ENCODE measurements at places on chromosomes 13 and 19. TPM values are rescaled to one million over a fixed set of nuclear protein-coding genes. Genes with fewer than 3 reads are reported as not detected.
A peak's percentile ranks its signal among the peaks of the same experiment; 100 is the strongest.

- DNase-seq: no peak
- H3K4me1 ChIP-seq: no peaks in the 10 kb centered on the region
- H3K4me3 ChIP-seq: no peak overlapping the region
- no peak overlapping the region for H3K27ac ChIP-seq
- H3K27me3 ChIP-seq: no peaks in the 10 kb centered on the region
Measured at GRCh38 chr13:31008400-31009115, 76.1 kb downstream of the TEX26 start.

GRCh38 chr13:45674908-45675307 is 27.2 kb upstream of the CBY2 start:
- no peaks in the 10 kb centered on the region for H3K36me3 ChIP-seq
- DNase-seq: no peak
- no peak overlapping the region for H3K27ac ChIP-seq
- H3K27me3 ChIP-seq: no peaks in the 10 kb centered on the region
- H3K4me3 ChIP-seq: no peak overlapping the region

DNA sequence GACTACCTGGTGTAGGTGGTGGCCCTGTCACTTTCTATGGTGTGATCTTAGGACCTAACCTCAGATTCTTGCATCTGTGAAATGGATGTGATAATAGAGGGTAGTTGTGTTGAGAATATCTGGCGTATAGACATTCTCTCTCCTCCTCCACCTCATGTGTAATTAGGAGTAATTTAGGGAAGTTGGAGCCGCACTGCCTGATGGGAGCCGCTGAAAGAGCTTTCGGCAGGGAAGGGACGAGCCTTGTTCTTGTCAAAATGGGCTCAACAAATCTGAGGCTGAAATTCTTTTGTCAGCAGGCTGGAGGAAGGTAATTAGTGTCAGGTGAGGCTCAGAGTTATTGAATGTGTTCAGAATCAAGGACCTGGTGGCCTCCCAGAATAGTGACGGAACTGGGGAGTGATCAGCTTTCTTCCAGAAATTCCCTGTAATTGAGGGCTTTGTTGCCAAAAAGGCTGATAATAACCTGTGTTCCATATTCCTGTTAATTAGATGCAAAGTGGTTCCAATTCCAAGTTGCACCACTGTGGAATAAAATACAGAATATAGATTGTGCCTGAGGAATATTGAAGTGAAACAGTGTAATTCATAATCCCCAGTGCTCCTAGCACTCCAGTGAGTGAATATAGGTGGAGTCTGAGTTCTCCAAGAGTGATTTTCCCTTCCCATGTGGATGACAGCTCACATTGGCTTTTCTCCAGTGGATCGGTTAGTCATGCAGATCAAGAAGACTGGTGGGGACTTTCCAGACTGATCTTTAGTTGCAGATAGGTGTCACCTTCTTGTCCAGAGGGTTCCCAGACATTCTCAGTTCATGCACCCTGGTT is 47.5 kb downstream of the SPATA13 start:
- no peak overlapping the region for H3K27ac ChIP-seq
- no peaks in the 10 kb centered on the region for H3K4me1 ChIP-seq
- no peak for DNase-seq

DNA sequence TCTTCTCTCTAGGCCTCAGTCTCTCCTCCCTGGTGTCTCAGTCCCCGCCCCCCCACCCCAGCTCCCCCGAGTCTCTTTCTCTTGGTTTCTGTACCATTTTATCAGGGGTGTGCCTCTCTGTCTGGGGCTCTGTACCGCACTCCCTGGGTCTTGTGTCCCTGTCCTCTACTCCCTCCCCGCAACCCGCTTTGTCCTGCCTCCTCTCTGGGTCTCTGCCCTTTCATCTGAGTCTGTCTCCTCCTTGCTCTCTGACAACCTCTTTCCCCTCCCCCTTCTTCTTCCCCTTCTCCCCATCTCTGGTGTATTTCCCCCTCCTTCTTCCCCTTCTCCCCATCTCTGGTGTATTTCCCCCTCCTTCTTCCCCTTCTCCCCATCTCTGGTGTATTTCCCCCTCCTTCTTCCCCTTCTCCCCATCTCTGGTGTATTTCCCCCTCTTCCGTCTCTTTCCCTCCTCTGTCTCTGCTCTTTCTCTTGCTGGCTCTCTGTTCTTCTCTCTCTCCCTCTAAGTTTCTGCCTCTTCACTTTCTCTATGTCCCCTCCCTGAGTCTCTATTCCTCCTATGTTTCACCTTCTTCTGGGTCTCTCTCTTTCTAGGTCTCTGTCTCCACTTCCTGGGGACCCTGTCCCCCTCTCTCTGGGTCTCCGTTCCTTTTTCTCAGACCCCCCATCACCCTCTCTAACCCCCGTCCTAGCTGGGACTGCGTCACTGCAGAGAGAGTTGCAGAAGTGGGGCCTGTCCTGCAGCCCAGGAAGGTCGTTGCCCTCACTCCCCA is 2.2 kb upstream of the KCNC3 start:
- H3K27ac ChIP-seq: no peak overlapping the region
- H3K27me3 ChIP-seq: peaks cover 15% of the 10 kb centered on the region
- H3K36me3 ChIP-seq: no peaks in the 10 kb centered on the region
- H3K4me1 ChIP-seq: peaks cover 4% of the 10 kb centered on the region
- no peak for DNase-seq

- DNase-seq: no peak
- H3K4me1 ChIP-seq: no peaks in the 10 kb centered on the region
- no peaks in the 10 kb centered on the region for H3K27me3 ChIP-seq
- no peak overlapping the region for H3K4me3 ChIP-seq
Measured at GRCh38 chr19:51889934-51890333, 2.2 kb upstream of the ZNF577 start.

DNA sequence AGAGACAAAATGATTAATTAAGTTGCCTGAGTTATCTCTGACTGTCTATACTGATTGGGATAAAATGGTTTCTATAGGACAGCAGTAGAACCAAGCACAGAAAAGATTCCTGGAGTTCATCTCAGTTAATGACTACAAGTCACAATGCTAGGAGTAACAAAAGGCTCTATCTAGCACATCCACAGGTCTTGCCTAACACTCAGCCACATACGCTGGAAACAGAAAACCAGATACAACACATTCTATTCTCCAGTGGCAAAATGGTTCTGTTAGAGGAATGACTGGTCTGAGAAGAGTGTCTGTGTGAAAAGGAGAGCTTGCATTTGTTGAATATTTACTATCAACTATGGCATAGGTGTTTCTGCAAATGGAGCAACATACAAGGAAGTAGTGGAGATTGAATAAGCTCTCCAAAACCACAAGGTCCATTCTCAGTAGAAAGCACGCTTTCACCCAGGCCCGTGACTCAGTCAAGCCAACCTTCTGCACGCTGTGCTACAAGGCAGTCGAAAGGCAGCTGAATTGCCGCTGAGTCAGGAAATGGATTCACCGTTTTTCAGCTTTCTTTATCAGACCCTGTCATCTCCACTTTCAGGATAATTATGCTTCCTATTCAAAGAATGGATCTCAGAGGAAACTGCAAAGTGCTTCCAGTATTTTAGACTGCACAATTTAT is 761.5 kb downstream of the EFNB2 start:
- no peaks in the 10 kb centered on the region for H3K27me3 ChIP-seq
- no peak overlapping the region for H3K27ac ChIP-seq
- no peak overlapping the region for H3K4me3 ChIP-seq
- no peaks in the 10 kb centered on the region for H3K4me1 ChIP-seq

GRCh38 chr19:15464394-15465385 is at the start of gene RASAL3:
TSS of gene RASAL3 (minus strand) at chr19:15464544. CDS start at chr19:15464358, 186 bp downstream.
- no peak within 1 kb of the TSS for H3K27ac ChIP-seq
- H3K4me3 ChIP-seq: peak within 1 kb of the TSS; percentile 70
- DNase-seq: no peak
- H3K36me3 ChIP-seq: no peaks in the 10 kb centered on the region
- no peaks in the 10 kb centered on the region for H3K27me3 ChIP-seq

- H3K4me3 ChIP-seq: no peak overlapping the region
- no peaks in the 10 kb centered on the region for H3K4me1 ChIP-seq
- H3K27ac ChIP-seq: no peak overlapping the region
- no peak for DNase-seq
- H3K27me3 ChIP-seq: no peaks in the 10 kb centered on the region
Measured at GRCh38 chr13:91308299-91308698, 39.2 kb upstream of the MIR17HG start.

GRCh38 chr13:53137779-53138178 is 109.2 kb downstream of the OLFM4 start:
- H3K27me3 ChIP-seq: no peaks in the 10 kb centered on the region
- H3K4me3 ChIP-seq: peak overlapping the region; percentile 34
- no peaks in the 10 kb centered on the region for H3K36me3 ChIP-seq
- H3K27ac ChIP-seq: peak overlapping the region; percentile 43

GRCh38 chr13:80751854-80752253 is 410.9 kb upstream of the SPRY2 start:
- DNase-seq: no peak
- H3K36me3 ChIP-seq: no peaks in the 10 kb centered on the region
- H3K27me3 ChIP-seq: no peaks in the 10 kb centered on the region
- no peak overlapping the region for H3K4me3 ChIP-seq

GRCh38 chr19:4375164-4376027 is 25.0 kb downstream of the SH3GL1 start:
- H3K4me1 ChIP-seq: peaks cover 56% of the 10 kb centered on the region
- H3K27me3 ChIP-seq: no peaks in the 10 kb centered on the region
- no peak for DNase-seq
- no peaks in the 10 kb centered on the region for H3K36me3 ChIP-seq
- peak overlapping the region; percentile 38 for H3K4me3 ChIP-seq
- H3K27ac ChIP-seq: peak overlapping the region; percentile 96

The CRLF1 gene
- total RNA-seq: 1,063 TPM

The RASAL3 gene
- 4.1 TPM for total RNA-seq

The SBK2 gene
- total RNA-seq: not detected

The TTC9B gene
- not detected for total RNA-seq

The ZNF441 gene
- 12.1 TPM for total RNA-seq

The ZNF565 gene
- total RNA-seq: 1.9 TPM

The POLD1 gene
- total RNA-seq: 39.5 TPM

The SELENOV gene
- not detected for total RNA-seq

The ZNF823 gene
- 11.0 TPM for total RNA-seq

Data from thoracic aorta (tissue), 2 donors.